SIG-M5 (cell line): ENCODE measurements at places on chromosomes 12 and 14.

DNA sequence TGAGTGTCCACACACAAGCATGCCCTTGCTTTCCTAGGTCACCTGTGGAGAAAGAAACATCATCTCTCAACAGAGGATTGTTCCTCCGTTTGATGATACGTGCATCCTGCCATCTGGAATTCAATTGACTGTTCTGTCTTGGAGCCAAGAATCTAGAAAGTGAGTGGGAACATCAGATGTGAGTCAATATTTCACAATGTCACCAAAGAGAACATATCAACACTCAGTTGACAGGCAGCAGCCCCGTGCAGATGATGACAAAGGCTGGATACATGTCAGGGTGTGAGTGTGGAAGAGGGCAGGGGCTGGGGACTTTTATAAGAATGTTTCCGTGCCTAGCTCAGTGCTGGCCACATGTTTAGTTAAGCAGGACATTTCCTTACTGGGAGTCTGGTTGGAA is 76.1 kb downstream of the TBC1D30 start:
- DNase-seq, result no peak

GRCh38 chr14:90624227-90624626 is 192.0 kb downstream of the TTC7B start:
- DNase-seq, result no peak

DNA sequence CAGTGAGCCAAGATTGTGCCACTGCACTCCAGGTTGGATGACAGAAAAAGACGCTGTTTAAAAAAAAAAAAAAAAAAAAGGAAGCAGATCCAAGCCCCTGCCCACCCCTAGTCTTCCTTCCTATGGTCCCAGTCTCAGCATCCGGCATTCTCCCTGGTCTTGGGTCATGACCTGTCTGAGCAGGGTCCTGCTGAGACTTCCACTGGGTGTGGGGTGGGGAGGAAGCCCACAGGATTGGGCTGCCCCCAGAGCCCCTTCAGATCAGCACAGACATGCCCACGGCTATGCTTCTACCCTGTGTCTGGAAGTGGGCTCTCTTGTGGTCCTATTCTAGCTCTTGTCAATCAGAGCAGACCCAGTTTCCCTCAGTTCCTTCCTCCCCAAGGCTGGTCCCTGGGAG is 12.6 kb upstream of the PLEK2 start:
- no peak for DNase-seq

DNA sequence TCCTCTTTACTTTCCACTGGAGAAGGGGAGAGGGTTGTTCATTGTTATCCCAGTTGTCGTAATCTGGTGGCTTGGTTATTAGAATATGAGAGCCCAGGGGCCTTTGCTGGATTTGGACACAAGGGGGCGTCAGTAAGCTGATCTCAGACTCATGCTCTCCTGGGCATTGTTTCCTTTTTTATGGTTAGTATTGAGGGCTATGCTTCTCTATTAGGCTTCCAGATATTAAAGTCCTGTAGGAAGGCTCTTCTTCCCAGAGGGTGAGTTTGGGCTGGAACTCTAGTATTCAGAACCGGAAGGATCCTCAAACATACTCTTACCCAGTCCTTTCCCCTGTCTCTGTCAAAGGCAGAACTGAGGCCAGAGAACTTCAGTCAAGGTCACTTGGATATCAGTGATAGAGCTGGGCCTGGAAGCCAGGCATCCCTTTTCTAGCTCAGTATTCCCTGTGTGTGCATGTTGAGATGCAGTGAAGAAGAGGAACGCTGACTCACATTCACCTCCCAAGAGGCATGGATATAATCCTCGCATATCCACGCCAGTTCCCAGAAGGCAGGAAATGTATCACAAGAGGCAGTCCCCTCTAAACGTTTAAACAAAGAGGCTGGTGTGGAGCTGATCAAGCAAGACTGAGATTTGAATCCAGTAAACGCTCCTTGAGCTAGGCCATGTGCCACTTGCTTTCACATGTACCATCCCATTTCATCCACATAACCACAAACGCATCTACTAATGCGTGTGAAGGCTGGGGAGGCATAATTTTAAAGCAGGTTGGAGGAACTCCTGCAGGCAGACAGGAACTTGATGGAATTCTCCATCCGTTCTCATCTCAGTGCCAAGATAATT is 41.6 kb downstream of the UBE3B start:
- DNase-seq, result no peak

GRCh38 chr14:96574633-96575632 is 72.8 kb downstream of the PAPOLA start:
- no peak for DNase-seq

DNA sequence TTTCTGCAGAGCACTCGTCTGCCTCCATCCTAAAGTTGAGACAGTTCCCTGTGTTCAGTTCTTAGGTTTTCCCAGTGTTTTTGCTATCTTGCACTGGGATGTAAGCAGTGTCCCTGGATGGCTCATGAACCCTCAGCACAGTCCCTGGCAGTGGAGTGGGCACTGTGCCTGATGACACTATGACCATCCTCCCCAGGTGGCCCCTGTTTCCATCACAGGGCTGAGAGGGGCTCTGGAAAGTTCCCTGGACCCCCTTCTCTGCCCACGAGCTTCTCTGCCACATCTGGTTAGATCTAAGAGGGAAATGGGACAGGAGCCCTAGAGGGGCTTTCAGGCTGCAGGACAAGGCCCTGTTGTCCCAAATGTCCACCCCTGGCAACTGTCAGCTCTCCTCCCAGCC is 249.8 kb upstream of the SFSWAP start:
- DNase-seq, result no peak

DNA sequence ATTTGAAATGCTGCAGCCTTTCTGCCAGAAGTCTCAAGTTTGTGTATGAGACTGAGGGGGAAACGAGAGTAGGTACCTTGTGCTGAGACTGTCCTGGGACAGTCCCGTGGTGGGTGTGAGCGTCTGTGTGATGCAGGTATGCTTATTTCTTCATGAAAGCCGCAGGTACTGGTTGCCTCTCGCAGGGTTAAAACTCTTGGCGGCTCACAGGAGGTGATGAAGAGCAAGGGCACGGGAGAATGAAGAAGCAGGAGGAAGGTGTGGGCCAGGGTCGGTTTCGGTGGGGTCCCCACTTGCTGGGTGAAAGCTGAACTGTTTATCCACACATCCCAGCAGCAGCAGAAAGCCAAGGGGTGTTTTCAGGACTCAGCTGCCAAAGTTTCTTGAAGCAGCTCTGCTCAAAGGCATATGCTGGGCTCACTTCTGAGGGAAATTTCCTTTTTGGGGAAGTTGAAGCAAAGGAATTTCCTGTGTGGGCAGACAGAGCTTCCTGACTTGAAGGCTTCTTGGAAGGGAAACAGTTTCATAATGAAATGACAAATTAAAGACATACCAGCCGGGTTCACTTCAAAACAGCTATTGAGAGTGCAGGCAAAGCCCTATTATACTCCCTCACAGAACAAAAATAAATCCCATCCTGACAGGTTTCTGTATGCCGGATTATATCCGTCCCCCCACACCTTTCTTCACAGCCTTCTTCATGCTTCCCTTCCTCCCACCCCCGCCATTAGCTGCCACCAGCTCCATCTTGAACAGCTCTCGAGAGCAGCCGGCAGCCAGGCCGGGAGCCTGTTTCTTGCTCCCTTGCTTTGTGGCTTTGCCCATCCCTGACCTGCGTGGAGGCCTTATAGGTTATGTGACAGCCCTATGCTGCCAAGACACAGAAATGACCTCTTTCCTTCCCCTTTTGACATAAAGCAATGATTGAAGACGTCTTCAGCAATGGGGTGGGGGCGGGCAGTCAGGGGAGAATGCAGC is 116.6 kb downstream of the ETV6 start:
- peak; percentile 60 for DNase-seq

- DNase-seq, result no peak
Observed at GRCh38 chr12:121345151-121345815, 6.9 kb downstream of the ANAPC5 start.

GRCh38 chr14:96251656-96252155 is 4.3 kb upstream of the BDKRB1 start:
- no peak for DNase-seq
